Suprapubic skin (tissue), 4 donors: ENCODE measurements at places on chromosomes 4 and X.

DNA sequence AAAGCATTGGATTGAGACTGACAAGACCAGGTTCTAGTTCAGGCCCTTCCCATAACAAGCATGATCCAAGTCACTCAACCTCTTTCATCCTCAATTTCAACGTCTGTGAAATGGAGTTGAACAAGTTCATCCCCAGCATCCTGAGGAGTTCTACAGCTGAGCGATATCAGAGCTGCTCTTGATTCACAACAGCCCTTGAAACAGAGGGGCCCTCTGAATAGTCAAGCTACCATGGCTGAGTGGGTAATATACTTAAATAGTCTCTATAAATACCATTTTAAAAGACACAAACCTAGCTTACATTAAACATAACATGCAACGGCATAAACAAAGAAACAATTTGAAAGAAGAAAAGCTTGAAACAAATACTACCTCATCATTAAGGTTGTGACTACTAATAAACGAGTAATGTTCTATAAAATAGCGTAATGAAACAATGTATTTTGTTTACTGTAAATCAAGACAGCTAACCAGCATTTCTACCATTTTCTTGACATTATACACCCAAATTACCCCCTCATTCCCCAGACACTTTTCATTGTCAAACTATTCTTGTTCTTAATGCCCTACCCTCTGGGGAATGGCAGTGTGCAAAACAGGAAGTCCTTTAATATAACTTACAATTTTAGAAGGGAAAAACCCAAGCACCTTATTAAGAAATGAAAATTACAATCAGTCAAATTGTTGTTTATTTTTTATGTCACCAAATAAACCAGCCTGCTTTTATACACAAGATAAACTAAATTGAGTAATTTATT, 202.3 kb downstream of the PARM1 start:
- DNase-seq = no peak

DNA sequence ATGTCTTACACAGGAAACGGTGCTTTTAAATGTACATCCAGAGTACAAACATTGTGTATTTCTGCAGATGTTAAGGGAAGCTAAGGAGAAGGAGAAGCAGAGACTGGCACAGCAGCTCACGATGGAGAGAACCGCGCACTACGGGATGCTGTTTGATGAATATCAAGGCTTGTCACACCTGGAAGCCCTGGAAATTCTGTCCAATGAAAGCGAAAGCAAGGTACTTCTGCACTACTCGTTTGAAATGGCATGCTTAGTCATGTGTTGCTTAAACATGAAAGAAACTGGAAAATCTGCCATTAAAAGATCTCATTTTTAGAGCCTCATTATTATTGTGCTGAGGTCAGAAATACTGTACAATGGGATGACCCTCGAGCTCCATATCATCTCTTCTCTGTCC, 47.2 kb downstream of the FAM114A1 start:
- no peak for DNase-seq

DNA sequence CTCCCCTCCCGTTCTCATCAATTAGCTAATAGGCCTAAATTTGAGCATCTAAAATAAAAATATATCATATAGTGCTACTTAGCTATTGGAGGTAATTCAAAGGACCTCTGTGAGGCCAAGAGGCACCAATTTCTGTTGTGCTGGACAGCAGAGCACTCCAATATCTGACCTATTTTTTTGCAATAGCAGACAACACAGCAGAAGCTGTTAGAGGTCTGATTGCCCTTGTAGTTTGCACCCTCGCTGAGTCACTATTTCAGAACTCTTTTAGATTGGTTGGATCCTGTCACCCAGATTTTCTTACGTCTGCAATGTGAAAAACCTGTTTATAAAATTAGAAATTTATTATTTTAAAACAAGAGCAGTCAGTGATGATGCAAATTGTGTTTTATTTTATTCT, 184.1 kb downstream of the CEP135 start:
- DNase-seq = no peak

DNA sequence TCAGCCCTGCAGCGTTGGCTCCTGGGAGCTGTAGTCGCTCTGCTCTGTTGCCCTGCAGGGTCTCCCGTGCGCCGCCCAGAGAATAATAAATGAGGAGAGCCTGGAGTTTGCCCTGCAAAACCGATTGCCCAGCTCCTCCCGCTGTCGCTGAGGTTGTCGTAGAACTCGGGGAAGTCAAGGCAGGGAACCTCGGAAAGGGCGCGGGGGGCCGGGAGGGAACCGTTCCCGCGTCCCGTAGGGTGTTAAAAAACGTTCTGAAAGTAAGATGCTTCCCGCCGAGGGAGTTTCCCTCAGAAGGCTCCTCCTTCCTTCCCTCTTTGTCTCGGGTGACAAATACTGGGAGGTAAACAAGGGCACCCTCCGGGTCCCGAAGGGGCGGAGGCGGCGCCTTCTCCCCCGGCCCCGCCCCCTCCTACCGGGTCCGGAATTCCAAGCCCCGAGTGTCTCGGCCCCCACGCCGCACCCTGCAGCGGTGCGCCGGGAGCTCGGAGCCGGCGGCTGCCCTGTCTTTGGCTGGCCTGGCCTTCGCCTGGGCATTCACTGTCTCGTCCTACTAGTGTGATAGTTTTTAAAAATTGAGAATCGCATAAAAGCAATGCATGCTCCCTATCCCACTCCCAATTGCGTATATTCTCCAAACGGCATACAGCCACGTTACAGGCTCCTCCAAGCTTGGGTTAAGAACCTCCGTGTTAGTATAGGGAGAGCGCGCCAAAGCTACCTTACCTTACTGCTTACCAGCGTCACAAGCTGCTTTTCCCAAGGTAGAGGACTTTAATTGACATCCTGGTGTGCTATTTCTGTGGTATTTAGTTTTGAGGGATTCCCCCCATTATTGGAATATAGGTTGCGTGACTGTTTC, 964 bp upstream of the HMGB2 start:
- DNase-seq = peak; percentile 75

- DNase-seq = peak; percentile 86
Measured at GRCh38 chr4:41216294-41217019, 2.1 kb upstream of the APBB2 start.

- no peak for DNase-seq
Measured at GRCh38 chr4:113003841-113004240, 45.6 kb upstream of the ANK2 start.

GRCh38 chrX:104370089-104370488, 115.4 kb upstream of the ESX1 start:
- DNase-seq = no peak

GRCh38 chr4:95059663-95060062, 301.9 kb downstream of the BMPR1B start:
- DNase-seq = no peak

DNA sequence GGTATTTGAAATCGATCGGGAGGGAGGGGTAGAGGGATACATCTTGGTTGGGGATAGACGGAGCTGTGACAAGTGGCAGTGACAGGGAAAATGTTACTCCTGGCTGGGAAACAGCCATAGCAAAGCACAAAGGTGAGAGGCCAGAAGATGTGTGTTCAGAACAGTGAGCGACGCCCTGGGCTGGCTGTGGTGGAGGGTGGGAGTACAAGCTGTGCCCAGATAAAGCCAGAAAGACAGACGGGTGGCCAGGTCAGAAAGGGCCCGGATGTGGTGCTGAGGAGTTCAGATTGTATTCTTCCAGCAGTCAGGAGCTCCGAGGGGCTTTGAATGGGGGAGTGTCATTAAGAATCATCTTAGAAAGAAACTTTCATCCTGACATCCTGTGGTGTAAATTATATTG, 27.9 kb downstream of the CCDC149 start:
- DNase-seq = no peak

- DNase-seq = no peak
Measured at GRCh38 chr4:16752150-16752549, 146.3 kb downstream of the LDB2 start.

DNA sequence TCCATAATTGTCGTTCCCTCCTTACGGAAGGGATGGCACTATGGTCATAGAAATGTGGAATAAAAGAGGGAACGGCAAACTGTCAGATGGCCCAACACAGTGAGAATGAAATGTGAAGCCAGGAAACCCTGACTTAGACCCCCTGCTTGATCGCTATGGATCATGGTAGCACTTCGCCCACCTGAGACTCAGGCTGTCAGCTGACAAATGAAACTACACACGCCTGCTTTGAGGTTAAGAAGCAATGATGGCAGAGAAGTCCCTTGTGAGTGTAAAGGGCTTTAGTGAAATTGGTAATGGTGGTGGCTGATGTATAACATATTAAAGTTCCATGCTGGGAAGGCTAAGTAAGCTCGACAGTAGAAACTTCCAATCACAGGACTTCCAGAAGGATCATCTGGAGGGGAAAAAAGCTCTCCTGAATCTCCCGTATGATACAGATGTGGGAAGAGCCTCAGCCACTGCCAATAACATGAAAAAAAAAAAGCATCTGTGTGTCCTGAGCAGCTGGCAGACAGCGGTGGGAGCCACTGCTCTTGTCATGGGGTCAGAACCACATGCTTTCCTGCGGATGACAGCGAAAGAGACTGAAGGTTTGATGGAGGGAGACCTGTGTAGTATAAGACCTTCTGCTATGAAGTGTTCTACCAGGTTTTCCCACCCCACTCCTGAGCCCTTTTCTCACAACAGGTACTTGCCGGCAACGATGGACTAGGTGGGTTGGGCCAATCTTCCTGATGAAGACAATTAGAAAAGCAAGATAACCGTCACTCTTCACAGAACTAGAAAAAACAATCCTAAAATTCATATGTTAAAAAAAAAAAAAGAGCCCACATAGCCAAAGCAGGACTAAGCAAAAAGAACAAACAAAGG, 107.6 kb downstream of the AFAP1 start:
- DNase-seq = no peak

DNA sequence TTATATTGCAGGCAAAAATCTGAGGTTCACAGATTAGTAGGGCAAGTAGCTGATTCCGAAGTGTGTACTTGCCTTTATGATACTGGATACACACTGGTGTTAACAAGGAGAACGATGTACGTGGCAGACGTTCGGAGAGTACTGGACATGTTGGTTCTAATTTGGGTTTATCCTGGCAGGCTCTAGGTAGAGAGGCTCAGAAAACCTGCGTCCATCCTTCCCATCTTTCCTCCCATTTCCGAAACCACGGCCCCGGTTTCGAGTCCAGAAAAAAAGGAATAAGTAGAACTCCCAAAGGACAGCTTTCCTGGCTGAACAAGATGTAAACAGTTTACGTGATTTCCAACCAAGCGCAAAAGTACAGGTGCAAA, 351 bp upstream of the SLC30A9 start:
- no peak for DNase-seq

DNA sequence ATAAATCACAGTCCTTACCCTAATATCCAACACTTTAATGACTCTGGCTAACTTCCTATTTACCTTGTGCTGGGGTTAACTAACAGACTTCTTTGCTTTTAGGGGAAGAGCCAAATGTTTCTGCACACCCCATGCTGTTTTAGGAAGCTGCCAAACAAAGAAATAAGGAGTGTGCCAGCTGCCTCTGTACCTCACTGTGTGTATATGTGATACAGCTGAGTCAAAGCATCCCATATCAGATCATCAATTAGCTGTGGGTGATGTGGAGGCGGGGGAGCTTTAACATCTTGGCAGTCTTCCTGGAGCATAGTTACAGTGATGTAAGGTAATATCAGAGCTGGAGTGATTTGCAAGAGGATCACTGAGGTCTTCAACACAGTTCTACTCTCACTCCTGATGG, 95.4 kb downstream of the COL25A1 start:
- DNase-seq = no peak

DNA sequence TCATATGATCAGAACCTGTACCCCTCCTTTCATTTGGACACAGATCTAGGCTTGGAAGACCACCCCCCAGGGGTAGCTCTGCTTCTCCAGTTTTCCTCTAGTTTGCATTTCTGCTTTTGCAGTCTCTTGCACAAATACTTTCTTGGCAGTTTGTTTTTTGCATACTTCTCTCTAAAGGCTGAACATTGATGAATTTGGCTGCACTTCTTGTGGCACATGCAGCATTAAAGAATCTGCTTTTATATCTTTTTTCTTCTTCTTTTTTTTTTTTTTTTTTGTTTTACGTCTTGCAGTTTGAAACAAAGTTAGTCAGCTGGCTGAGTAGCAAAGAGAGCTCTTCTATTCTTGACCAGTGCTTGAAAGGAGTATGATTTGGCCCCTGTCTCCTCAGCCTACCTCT, 273.0 kb downstream of the GLUD2 start:
- no peak for DNase-seq
